ENCODE measurements at places on chromosomes 2 and 18.

- DNase-seq, result no peak
These were observed 204.1 kb downstream of the CTIF start for GRCh38 chr18:48742706-48743475.

DNA sequence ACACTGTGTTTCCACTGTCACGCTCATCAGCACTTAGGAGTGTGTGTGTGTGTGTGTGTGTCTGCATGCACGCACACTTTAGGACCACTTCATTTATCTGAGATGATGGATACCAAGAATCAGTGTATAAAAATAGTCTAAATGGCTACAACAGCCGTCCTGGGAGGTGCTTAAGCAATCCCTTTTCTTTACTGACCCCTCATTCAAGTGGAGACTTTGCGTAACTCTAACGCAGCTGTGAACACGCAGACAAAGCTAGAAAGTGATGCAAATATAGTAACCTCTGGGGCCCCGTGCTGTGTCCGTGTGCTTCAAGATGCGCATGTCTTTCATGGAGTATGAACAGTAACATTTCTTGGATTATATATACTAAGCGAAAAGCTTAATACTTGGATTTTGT lies 40.4 kb upstream of the RBM44 start:
- DNase-seq, result no peak

DNA sequence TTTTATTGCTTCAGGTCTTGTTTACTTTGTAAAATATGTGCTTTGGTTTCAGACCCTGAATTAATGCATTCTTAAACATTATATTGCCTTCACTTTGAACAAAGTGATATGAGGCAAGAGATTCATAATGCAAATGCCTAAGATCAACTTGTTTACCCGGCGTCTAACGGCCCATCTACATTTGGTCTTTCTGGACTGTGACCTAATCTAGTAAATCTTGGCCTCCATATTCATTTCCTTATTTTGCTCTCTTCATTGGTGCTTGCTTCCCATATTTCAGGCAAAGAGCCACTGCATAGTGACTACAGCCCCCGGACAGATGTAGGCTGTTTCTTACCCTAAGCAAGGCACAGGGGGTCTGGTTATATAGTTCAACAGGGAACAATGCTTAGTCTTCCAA lies 53.0 kb upstream of the SLC39A10 start:
- DNase-seq, result no peak

- no peak for DNase-seq
These were observed 337.1 kb upstream of the MMADHC start for GRCh38 chr2:149924549-149925213.

DNA sequence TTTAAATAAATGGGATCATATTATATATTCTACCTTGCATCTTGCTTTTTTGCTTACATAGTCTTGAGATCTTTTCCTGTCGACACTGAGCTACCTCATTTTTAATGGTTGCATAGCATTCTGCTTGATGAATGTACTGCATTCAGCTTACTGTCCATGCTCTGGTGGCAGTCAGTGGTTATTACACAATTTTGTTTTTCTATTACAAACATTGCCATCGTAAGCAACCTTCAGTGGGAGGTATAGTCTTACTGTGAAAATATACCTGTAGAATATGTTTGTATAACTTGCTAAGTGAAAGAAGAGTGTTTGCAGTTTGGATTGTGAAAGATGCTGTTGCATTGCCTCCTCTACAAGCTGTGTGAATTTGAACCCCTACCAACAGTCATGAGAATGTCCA lies 43.4 kb downstream of the UBXN4 start:
- peak; percentile 13 for DNase-seq

- no peak for DNase-seq
These were observed 140.2 kb downstream of the MTCL1 start for GRCh38 chr18:8845506-8845905.

GRCh38 chr2:163658556-163658955 lies 77.3 kb downstream of the FIGN start:
- no peak for DNase-seq

DNA sequence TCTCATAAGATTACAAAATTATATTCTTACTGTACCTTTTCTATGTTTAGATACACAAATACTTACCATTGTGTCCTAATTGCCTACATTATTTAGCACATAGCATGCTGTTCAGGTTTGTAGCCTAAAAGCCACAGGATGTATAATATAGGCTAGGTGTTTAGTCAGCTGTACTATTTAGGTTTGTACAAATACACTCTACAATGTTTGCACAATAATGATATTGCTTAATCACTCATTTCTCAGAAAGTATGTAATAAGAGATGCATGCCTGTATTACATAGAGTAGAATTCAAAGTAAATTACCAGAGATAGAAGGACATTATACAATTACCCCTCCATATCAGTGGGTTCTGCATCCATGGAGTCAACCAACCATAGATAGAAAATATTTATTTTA lies 201.1 kb upstream of the COL3A1 start:
- DNase-seq, result no peak

- no peak for DNase-seq
These were observed 32.3 kb upstream of the LIPG start for GRCh38 chr18:49529596-49529995.

- peak; percentile 55 for DNase-seq
These were observed 12.2 kb downstream of the LPIN1 start for GRCh38 chr2:11758647-11759046.

GRCh38 chr2:86671337-86671981 lies 47.8 kb upstream of the RNF103 start:
- no peak for DNase-seq

DNA sequence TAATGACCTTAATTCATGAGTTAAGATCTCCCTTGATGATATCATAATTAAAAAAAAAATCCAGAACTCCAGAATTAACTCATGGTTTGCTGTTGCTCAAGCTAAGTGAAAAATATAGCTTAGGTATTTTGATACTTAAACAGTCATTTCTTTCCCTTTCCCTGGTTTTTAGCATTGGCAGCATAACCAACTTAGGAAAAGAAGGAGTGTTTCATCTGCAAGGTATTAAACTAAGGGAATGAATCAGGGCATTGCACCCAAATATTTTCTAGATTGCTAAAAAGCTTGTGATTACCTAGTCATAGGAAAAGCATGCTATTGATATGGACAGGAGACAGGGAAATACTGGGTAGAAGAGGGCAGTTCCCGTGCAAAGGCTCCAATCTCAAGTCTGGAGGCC lies 207.2 kb downstream of the LRP1B start:
- no peak for DNase-seq

GRCh38 chr2:134973241-134974138 lies 54.9 kb downstream of the CCNT2 start:
- peak; percentile 70 for DNase-seq

GRCh38 chr2:10518470-10519393 lies 70.6 kb upstream of the ODC1 start:
- no peak for DNase-seq

DNA sequence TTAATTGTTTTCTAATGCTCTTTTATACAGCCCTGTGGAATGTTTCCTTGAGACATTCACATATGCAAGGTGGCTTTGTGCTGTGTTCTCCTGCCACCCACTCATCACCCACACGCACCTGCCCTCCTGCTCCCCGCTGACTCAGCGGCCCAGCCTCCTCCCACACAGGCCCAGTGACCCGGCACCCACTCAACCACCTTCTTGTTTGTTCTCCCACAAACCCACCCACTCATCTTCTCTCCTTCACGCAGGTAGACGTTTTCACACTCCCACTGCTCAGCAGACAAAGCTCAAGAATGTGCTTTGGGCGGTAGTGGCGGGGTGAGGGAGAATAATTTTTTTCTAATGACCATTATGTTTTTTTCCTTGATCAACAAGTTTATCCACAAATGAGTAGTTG lies 28.6 kb upstream of the NEMP2 start:
- DNase-seq, result no peak

GRCh38 chr2:96716388-96716787 lies 23.5 kb downstream of the LMAN2L start:
- DNase-seq, result no peak

- DNase-seq, result no peak
These were observed 70.6 kb upstream of the CAPN13 start for GRCh38 chr2:30877833-30878232.

- no peak for DNase-seq
These were observed 5.4 kb downstream of the PID1 start for GRCh38 chr2:229265727-229266126.

DNA sequence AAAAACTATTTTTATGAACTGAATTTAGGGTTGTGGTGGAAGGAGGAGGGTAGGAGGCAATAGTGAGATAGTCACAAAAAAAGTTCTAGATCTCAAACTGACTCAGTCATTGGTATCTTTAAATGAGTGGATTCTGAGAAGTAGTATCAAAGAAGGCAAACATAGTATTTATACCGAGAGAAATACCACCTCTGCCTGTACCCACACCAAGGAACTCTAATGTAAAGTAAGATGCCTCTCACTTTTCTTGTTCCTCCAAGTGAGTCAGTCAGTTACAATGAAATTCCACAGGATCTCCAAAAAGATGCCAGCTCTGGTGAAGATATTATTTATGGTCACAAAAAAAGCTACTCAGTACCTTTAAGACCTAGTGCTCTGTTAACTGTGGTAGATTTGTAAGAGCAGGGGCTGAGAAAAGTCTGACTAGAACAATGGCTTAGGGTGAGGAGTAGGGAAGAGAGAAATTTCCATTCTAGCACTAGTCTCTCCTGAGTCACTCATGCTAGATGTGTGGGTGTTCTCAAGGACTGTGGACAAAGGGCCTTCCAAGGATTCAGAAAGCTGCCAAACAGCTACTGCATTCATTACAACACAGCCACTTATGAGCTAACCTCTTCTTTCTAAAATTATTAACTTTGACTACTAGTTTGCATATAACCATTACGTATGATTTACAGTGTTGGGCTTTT lies 36.3 kb downstream of the YWHAQ start:
- DNase-seq, result no peak

GRCh38 chr2:161166538-161167409 lies 6.5 kb downstream of the TANK start:
- DNase-seq, result no peak

DNA sequence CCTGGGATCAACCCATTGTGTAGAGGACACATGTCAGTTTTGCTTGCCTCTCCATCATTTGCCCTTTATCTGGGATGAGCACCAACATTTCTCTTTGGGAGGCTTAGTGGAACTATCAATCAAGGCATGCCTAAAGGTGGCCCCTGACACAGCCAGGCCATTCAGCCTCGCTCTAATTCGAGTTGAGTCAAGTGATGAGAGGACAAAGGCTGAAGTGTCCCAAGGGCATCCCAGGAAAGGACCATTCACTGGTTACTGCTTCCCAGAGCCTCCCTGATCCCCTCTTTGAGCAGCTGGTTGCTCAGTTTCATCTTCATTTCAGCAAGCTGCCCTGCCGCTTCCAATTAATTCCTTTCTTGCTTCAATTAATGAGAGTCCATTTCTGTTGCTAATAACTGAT lies 63.5 kb downstream of the DNER start:
- DNase-seq, result no peak

DNA sequence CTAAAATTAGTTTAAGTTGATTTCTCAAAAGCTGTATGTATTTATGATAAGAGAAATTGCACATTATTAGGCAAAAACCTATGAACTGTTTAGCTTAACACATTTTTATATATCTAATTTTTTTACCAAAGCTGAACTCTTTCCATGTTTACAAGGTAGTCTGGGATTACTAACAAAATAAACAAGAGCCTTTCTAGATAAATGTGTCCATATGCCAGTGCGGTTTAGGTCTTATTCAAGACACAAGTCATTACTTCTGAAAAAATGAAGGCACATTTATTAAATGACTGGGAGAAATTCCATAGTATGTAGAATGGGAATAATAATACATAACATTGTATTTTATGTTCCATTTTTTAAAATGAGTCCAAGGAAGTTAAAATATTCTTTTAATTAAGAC lies 82.0 kb downstream of the DPP4 start:
- no peak for DNase-seq

DNA sequence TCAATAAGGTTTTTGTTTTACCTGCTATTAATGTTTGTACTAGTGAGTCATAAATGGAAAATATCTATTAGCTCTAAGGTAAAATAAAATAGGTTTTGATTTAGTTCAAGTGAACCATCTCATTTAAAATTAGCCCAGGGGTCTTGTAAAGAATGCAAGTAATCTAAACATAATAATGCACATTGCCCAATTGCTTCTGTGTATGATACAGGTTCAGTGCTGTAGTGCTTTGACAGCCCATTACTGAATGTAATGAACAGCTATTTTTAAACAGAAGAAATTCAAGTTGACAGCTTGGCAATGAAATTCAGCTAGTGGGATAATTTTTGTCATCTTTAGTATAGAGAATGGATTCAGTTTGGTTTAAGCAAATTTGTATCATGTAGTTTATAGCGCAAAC lies 91.5 kb downstream of the CAMKMT start:
- DNase-seq, result no peak

- DNase-seq, result no peak
These were observed 29.4 kb downstream of the HADHB start for GRCh38 chr2:26274058-26274613.

DNA sequence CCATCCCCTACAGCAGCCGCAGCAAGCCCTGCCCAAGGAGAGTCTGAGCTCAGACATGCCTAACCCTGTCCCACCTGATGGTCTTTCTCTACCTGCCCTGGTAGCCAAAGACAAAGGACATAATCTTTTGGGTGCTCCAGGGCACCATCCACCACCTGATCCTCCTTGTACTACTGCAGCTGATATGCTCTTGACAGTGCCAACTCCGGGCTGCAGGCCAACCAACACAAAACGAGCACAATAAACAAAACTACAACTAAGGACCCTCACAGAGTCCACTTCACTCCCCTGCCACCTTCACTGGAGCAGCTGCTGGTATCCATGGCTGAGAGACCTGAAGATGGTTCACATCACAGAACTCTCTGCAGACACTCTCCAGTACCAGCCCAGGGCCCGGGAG lies 106.3 kb downstream of the GRB14 start:
- DNase-seq, result no peak

- peak; percentile 60 for DNase-seq
These were observed 60.5 kb upstream of the ZNG1B start for GRCh38 chr2:113376913-113377445.

- DNase-seq, result no peak
These were observed 145.9 kb upstream of the KLHL14 start for GRCh38 chr18:32918692-32919250.

GRCh38 chr2:229586746-229587705 lies 127.3 kb downstream of the DNER start:
- peak; percentile 32 for DNase-seq

All from common myeloid progenitor, CD34-positive (primary cell).